Heart left ventricle (tissue), 16 donors: ENCODE measurements at places on chromosomes 11 and 22. TPM values are rescaled to one million over a fixed set of nuclear protein-coding genes. Genes with fewer than 3 reads are reported as not detected.

Gene NCAM1
- 78.0 TPM for polyA plus RNA-seq

Gene KDELR3
- polyA plus RNA-seq = 7.8 TPM

Gene ZNF70
- polyA plus RNA-seq = 2.1 TPM

Gene SLC15A3
- polyA plus RNA-seq = 14.8 TPM

Gene TTC12
- 3.8 TPM for polyA plus RNA-seq

Gene DAGLA
- polyA plus RNA-seq = 2.2 TPM

Gene FOLH1
- 0.08 TPM for polyA plus RNA-seq

Gene INSC
- 0.42 TPM for polyA plus RNA-seq

Gene MALAT1
- 1,168 TPM for polyA plus RNA-seq

Gene MPZL2
- 7.7 TPM for polyA plus RNA-seq

Gene SAA1
- polyA plus RNA-seq = 6.0 TPM

Gene C11orf91
- not detected for polyA plus RNA-seq

Gene KDM4D
- polyA plus RNA-seq = 0.85 TPM

Gene CEND1
- 0.46 TPM for polyA plus RNA-seq

Gene SERHL2
- 3.4 TPM for polyA plus RNA-seq

Gene NPAS4
- polyA plus RNA-seq = 0.04 TPM

Gene MS4A4E
- polyA plus RNA-seq = 1.1 TPM

Gene UBASH3B
- polyA plus RNA-seq = 0.72 TPM

Gene SPI1
- polyA plus RNA-seq = 7.7 TPM

Gene LARGE2
- polyA plus RNA-seq = 0.17 TPM

Gene OSBP2
- polyA plus RNA-seq = 2.0 TPM

Gene MS4A10
- polyA plus RNA-seq = not detected

Gene MOV10L1
- 0.27 TPM for polyA plus RNA-seq

Gene CRYBB2
- not detected for polyA plus RNA-seq

Gene OR5AN1
- not detected for polyA plus RNA-seq

Gene LSP1
- 20.6 TPM for polyA plus RNA-seq

Gene MYO18B
- polyA plus RNA-seq = 140 TPM

Gene SLC37A2
- 0.65 TPM for polyA plus RNA-seq

Gene GGTLC3
- not detected for polyA plus RNA-seq

Gene PIK3IP1
- 4.0 TPM for polyA plus RNA-seq

Gene DDTL
- 6.7 TPM for polyA plus RNA-seq

Gene OR10D3
- polyA plus RNA-seq = not detected

Gene CRKL
- polyA plus RNA-seq = 39.7 TPM

Gene ACR
- 0.12 TPM for polyA plus RNA-seq

Gene WNT7B
- not detected for polyA plus RNA-seq

Gene MPZL3
- 4.2 TPM for polyA plus RNA-seq

Gene LRP5
- polyA plus RNA-seq = 44.0 TPM

Gene IRAG1
- polyA plus RNA-seq = 3.4 TPM

Gene PHLDA2
- polyA plus RNA-seq = 9.2 TPM

Gene KRTAP5-8
- polyA plus RNA-seq = 0.19 TPM

Gene BBS1
- polyA plus RNA-seq = 11.9 TPM

Gene KCNJ4
- polyA plus RNA-seq = 20.3 TPM

Gene NCF4
- 5.9 TPM for polyA plus RNA-seq

Gene BTG4
- polyA plus RNA-seq = not detected

Gene GANAB
- polyA plus RNA-seq = 113 TPM

Gene CBLIF
- not detected for polyA plus RNA-seq

Gene ROBO4
- 21.8 TPM for polyA plus RNA-seq

Gene CST6
- polyA plus RNA-seq = 6.3 TPM

Gene TMEM225
- polyA plus RNA-seq = not detected

Gene OR2D2
- polyA plus RNA-seq = not detected

Gene TREH
- 1.7 TPM for polyA plus RNA-seq

Gene GSTT2
- 0.30 TPM for polyA plus RNA-seq

Gene ZBTB16
- 86.1 TPM for polyA plus RNA-seq

Gene CABP4
- polyA plus RNA-seq = 0.44 TPM

Gene TMEM86A
- polyA plus RNA-seq = 3.0 TPM
